ENCODE measurements at places on chromosomes 11 and 22.

DNA sequence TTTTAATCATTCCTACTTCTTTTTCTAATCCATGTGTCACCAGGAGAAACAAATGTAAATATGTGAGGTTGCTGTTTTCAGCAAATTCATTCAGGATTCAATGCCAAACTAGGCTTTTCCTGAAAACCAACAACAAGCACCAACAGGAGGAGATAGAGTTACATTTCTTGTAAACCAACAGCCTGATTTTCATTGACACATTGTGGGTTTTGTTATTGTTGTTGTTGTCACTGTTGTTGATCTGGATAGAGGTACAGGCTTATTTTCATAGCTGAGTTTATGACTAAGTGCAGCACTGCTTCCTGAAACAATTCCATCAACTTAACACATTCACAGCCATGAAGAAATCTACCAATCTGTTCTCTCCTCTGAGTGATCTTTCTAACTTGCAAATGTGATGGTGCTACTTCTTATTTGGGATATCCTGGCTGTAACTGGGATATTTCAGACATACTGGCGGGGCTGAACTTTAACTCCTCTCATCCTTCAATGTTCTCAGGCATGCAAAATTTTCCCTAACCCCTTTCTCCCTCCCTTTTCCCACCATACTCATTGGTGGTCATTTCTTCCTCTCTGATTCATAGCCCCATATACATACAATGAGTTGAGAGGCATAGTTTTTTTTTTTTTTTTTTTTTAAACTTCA lies 65.5 kb downstream of the ME3 start:
- DNase-seq, result no peak

DNA sequence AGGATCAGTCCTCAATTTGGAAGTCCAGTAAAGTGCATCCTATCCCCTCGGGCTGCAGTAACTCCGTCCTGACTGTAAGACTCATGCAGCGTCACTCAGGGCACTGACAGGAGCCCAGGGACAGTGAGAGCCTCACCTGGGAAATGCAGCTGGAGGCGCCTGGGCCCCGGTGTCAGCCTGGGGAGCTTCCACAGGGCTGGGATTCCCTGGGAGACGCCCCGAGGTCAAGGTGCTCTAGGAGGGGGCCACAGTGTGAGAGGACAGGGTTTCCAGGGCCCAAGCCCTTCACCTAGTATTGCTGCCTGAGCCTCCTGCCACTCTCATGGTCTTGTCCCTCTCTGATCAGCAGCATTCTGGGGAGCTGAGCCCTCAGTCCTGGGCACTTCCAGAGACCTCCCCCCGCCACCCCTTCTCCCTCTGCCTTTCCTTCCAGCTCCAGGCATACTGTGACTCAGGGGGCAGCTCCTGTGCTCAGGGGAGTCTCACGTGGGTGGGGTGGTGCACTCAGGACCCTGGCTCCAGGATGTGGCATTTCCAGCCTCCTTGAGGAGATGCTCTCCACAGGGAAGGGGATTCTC lies 99.1 kb upstream of the IGLL5 start:
- DNase-seq, result no peak

DNA sequence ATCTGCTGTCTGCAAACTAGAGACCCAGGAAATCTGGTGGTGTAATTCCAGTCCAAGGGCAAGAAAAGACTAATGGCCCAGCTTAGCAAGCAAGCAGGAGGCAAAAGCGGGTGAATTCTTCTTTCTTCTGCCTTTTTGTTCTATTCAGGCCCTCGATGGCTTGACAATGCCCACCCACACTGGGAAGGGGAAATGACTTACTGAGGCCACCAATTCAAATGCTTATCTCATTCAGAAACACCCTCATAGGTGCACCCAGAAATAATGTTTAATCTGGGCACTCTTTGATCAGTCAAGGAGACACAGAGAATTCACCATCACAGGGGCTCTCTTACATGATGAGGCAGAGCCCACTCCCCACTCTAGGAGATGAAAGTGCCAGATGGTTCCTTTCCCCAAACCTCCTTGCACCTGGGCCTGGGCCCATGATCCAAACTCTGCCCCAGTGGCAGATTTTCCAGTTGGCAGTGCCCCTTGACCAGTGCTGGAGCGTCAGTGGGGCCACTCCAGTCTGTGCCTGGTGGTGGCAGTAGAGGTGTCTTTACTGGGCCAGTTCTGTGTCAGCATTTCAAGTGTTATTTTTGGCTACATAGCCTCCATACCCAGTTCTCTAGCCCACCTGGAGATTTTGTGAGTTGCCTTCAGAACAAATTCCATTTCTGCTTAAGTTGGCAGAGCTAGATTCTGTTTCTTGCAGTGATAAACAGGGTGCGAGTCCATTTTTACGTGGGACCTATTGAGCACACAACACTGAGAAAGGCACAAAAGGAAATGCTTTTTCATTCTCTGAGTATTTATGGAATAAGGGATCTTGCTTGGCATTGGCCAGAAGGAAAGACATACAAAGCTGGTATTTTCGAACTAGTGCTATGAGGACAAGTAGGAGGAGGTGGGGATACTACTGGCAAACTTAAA lies 7.5 kb downstream of the ELMOD1 start:
- DNase-seq, result no peak

- no peak for DNase-seq
These were observed 44.1 kb downstream of the CHORDC1 start for GRCh38 chr11:90178751-90179150.

GRCh38 chr11:127564810-127565209 lies 564.2 kb upstream of the KIRREL3 start:
- no peak for DNase-seq

DNA sequence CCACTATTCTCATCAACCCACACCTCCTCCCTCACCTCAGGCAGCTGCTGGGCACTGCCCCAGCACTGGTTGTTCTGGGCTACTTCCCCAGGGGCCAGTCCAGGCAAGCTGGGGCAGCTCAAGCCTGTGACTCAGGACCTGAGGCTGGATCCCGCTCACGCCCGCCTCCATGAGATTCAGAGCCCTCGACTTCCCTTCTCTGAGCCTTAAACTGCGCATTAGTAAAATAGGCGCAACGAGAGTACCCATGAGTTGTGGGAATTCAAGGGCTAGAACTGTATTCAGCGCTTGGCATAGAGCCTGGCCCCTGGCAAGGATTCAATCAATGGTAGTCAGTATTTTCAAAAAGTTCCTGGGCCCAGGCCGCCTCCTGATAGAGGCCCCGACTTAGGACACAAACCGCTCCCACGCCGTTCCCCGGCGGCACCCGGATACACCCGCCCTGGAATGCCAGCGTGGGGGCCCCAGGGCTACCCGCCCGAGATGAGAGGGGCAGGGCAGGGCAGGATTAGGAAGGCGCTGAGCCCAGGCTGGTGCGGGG lies 723 bp upstream of the CD82 start:
- no peak for DNase-seq

DNA sequence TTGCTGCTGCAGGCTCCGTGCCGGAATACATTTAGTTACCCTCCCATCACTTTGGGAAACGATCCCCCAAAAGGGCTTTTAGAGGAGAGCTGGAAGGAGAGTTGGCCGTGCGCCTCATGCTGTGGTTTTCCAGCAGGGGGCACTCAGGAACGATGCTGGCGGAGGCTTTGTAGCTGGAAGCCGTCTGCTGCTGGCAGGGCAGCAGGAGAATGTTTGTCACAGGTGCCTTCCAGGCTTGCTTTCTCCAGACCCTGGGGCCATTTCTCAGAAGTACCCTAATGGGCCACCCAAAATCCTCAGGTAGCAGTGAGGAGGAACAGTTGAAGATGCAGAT lies 30.0 kb upstream of the CABP7 start:
- DNase-seq, result peak; percentile 16

DNA sequence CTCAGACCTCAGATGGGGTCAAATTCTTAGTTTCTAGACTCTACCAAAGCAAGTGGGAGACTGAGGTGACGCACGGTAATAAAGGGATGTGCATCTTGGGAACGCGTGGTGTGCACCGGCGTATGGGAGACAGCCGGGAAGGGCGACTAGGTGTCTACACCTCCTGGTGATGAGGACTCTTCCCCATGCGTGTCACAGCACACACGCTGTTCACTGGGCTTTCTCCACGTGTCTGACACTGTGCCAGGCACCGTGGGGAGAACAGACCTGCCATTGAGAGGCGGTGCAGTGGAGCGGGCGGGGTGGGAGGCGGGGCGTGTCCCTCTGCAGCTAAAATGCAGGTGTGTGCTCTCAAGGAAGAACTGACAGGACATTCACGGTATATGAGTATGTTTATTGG lies 5.3 kb downstream of the FXYD6 start:
- no peak for DNase-seq

DNA sequence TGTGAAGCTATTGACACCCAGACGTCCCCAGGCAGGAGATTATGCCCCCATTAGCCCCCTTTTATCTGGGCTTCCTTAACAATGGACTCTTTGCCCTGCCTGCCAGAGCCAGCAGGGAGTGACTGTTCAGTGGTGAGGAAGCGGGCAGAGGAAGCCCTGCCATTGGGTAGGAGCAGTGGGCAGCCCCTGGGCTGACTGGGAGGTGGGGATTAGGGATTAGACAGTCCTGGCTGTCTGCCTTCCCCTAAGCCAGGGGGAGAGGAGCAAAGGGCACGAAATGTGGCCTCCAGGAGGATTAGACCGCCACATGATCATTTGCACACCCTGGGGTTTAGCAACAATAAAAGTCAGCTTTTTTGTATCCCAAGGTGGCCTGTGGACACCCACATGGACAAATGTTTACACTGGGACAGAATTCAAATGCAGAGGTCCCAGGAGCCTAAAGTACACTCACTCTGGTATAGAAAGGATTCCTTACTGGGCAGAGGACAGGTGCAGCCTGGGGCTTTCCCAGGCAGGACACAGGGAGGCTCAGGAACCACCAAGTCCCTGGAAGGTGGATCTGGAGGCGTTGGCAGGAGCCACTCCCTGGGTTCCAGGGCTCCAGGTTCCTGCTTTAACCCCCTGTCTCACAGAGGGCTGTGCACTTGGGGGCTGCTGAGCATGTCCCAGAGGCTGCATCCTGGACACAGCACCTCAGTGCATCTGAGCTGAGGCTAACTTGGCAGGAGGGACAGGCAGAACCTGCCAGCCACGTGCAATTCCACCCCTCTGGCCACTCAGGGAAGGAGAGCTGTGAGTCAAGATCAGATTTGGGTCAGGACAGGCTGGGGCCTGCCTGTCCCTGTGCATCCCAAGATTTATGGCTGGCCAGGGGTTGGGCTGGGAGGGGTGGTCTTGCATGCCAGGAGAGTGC lies 2.1 kb downstream of the PNPLA3 start:
- DNase-seq, result no peak

- DNase-seq, result no peak
These were observed 49.7 kb upstream of the SHISAL1 start for GRCh38 chr22:44362249-44363012.

DNA sequence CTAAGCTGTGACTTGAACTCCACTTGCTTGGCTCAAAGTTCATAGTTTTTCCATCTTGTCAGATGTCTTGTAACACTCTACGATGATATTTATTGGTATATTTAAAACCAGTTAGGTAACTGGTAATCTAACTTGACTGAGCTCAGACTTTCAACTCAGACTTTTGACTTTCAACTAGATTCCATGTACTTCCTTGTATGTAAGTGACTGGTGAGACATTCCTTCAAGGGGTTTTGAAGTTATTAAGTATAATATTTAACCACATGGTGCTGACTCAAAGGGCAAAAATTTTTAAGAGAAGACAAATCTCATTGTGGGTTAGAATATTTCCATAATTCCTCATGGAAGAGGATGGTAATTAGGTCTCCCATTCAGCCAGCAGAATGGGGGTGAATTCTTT lies 631.3 kb upstream of the ANO5 start:
- no peak for DNase-seq

- no peak for DNase-seq
These were observed 14.7 kb downstream of the MGAT3 start for GRCh38 chr22:39471381-39472141.

DNA sequence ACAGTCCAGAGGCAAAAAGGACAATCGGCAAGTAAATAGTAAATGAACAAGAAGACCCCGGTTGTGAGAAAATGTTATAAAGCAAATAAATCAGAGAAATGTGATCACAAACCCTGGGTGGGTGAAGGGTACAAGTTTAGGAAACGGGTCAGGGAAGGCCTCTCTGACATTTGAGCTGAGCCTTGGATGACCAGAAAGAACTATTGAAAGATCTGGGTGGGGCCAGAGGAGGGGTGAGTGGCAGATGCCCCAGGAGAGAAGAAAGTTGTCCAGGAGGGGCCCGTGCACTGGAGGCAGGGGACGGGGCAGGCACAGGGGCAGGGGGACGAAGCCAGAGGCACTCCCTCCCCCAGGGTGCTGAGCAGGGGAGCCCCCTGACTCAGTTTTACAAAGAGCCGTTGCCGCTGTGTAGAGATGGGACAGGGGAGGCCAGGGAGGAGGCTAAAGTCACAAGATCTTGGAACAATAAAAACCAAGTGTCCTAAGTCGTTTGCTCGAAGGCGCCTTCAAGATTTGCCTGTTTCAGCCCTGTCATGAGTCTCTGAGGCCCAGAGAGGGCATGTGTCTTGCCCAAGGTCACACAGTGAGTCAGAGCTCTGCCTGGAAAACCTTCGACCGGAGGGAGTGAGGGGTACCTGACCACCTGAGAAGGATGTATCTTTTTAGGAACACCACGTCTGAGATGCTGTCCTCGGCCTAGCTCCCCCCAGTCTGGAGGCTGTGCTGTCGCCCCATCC lies 10.8 kb upstream of the PDGFB start:
- no peak for DNase-seq

GRCh38 chr11:84871116-84871515 lies 756.0 kb downstream of the DLG2 start:
- no peak for DNase-seq

- no peak for DNase-seq
These were observed 119.9 kb upstream of the MPPED2 start for GRCh38 chr11:30705913-30706675.

DNA sequence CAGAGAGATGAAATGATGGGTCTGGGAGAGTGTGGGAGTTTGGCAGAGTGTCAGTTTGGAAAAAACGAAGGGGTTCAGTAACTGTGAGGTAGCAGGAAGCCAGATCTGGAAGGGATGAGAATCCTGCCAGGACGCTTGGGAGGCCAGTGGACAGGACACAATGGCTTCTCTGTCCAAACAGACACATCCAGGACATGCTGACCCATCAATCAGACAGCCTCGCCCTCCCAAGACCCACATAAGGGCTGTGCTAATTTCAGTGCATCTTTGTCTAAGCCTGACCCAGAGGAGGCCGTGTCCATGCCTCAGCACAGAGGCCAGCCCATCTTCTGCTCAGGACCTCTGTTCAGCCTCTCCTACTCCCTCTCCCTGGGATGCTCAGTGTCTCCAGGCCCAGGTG lies 576.5 kb upstream of the B3GAT1 start:
- no peak for DNase-seq

DNA sequence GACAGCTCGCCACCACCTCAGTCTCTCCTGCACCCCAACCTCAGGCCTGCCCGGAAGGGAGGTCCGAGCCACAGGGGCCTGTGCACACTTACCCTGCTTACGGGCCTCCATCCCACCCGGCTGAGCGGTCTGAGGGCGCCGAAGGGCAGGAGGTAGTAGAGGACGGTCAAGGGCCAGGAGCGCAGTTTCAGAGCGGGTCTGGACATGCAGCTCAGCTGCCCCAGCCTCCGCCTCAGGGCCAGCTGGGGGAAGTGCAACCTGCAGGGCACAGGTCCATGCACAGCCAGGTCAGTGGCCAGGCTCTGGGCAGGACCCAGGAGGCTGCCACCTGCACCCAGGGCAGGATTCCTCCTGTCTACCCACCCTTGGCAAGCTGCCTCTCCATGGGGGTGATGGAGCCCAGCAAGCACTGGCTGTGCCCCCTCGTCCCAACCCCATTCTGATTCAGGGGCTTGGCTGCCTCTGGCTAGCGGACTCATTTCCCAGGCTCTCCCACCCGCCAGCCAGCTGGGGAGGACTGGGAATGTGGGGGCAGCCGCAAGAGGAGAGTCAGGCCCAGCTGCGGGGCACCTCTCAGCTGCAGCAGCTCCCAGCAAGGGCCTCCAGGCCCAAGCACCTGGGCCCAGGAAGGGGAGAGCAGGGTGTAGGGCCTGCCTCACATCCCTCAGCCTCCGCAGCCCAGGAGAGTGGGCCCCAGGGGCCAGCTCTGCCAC lies 38.3 kb downstream of the PISD start:
- DNase-seq, result no peak

All from activated CD4-positive, alpha-beta T cell treated with anti-CD3 and anti-CD28 coated beads for 1 hour (primary cell).